ENCODE measurements at places on chromosomes 3 and 15.
A peak's percentile ranks its signal among the peaks of the same experiment; 100 is the strongest.

- no peak for DNase-seq
These were observed 193.7 kb downstream of the TCF12 start for GRCh38 chr15:57112178-57112577.

DNA sequence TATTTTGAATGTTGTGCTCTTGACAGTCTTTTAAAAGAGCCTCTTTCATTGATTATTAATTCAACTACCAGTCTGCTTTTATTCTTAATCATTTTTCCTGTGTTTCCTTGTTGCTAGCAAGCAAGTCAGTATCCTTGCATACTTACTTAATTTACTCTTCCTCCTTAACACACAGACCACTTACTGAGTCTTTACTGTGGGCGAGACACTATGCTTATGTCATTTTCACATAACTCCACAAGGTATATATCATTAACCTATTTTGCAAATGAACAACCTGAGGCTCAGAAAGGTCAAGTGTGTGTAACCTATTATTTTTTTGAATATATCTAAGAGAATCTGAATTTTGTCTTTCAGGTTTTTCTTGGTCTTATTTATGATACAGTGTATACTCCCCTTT is 130.9 kb downstream of the WDR76 start:
- DNase-seq: no peak

DNA sequence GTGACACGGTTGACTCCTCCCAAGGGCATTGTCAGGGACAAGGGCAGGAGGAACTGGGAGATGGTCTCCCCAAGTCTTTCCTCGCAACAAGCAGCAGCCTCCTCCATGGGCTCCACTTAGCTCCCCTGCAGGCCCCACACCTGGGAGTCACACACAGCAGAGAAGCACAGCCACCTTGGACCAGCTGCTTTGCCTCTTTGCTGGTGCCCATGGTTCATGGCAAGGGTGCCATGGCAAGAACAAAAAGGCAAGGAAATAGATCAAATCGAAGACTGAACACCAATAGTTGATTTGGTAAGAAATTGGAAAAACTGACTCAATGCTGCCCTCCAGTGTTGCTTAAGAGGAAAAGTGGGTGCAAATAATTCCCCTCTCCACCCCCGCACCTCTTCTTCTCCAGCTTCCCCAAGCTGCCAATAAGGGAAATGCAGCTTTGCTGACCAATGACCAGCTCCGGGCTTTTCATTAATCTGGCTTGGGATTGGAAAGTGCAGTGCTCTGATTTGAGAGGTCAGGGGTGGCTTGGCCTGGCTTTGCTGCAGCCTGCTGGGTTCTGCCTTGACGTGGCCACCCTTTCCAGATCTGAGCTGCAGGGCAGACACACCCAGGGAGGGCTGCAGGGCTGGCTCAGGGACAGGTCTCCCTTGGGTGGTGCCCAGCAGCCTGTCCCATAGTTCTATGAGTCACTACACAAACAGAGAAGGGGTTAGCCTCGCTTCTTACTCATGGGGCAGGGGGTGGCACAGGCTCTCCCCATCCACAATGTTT is 162.0 kb downstream of the KLF13 start:
- peak; percentile 39 for DNase-seq

DNA sequence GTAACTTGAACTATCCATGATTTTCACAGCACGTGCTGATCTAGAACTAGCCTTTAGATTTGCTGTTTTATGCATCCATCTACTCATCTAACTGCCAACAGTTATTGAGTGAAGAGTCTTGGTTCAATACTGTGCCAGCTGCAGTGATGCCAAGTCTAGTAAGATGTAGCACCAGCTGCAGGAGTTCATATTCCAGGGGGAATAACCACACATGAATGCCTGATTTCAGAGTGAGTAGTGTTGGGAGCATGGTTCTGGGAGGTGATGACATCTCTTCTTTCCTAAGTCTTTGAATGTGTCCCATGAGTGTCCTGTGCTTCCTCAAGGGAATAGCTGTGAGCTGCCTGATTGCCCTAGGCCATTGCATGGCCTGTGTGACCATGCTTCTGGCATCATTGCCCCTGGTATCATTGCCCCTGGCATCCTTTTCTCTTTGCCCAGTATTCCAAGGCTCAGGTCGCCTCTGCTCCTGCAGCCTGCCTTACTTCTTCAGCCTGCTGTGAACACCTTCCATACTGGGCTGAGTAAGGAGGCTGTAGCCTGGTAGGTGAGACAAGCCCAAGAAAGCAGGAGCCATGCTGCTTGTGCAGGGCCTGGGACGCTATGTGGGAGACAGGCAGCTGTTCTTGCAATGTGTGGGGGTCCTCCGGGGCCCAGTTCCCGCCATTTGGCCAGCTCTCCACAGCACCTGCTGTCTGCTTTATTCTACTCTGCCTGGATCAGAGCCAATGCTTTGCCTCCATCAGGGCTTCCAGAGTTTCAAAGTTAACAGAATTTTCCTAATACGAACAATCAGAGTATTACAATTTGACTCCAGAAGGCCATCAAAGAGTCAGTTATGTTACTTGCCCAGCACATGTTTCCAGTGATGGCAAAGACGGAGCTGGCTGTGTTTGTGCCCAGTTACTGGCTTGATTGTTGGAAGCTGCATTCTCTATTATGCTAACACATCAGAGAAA is 73.2 kb downstream of the CLSTN2 start:
- no peak for DNase-seq

GRCh38 chr3:129583289-129583688 is 23.2 kb downstream of the PLXND1 start:
- DNase-seq: no peak

- no peak for DNase-seq
These were observed 78.3 kb upstream of the PPP2R3A start for GRCh38 chr3:135887220-135887619.

GRCh38 chr15:24966364-24967103 is 11.7 kb downstream of the SNRPN start:
- no peak for DNase-seq

- DNase-seq: no peak
These were observed 42.1 kb upstream of the RARB start for GRCh38 chr3:25385807-25386460.

DNA sequence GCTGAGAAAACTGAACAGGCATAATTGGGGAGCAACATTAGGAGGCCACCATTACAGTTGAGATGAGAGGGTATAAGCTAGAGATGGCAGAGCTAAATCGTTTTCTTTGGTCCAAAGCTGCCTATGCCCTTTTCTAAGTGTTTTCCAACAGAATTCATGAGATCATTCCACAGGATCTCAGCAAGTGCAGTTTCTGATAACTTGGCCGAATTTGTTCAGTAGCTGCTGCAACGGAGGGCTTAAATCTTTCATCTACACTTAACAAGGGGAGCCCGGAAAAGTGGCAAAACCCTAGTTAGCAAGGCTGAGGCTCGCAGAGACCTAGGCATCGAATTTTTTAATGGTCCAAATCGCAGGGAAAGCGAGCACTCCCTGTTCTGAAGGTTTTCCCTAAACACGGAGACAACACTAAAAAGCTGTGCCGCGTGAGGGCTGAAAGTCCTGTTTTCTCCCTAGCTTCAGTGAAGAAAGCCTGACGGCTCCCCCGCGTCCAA is 531 bp upstream of the BLOC1S6 start:
- DNase-seq: no peak

DNA sequence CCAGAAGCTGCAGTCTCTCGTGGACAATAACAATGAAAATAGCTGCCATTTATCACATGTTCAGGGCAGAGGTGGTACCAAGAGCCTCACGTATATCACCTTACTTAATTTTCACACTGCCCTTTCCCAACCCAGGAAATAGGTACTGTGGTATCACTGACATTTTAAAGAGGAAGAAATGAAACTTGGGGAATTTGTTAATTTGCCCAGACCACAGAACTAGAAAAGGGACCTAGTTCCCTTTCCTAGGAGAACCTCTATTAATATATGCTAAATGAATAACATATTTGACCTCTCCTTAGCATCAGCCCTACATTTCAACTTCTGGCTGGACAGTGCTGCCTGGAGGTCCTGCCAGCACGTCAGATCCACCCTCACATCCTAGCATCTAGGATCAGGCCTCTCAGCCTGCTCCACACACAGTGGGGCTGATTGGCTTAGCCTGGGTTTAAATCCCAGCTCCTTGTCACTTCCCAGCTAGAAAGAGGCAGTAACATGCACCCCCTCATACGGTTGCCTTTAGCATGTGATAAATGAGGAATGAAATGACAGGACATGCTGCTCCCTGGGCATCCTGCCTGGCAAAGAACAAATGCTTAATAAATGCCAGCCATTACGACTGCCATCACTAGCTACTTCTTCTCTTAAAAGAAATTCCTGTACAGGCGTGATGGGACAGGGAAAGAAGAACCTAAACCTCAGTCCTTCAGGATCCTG is 95.1 kb upstream of the TNFAIP8L3 start:
- no peak for DNase-seq

DNA sequence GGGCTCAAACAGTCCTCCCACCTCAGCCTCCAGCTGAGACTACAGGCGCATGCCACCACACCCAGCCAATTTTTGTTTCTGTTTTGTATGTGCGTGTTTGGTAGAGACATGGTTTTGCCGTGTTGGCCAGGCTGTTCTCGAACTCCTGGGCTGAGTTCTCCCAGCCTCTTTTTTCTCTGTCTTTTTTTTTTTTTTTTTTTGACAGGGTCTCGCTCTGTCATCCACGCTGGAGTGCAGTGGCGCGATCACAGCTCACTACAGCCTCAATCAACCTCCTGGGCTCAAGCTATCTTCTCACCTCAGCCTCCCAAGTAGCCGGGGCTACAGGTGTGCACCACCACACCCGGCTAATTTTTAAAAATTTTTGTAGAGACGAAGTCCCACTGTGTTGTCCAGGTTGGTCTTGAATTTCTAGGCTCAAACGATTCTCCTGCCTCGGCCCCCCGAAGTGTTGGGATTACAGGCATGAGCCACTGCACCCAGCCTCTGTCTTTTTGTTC is 867 bp upstream of the DCAF1 start:
- no peak for DNase-seq

DNA sequence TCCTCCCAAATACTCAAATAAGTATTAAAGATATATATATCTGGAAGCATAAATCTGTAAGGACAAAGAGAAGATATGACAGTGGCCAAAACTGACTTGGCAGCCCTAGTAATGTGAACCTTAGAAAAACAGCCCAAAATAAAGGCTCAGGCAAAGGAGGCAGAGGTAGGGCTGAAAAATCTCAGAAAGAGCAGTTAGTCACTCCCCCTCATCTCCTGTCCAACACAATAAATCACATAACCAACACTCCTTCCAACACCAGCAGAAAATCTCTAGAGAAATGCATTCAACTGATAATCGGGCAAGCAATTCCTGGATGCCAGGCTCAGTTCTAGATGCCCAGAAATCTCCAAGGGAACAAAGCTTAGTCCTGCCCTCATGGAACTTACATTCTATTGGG is 22.1 kb upstream of the CHRM5 start:
- DNase-seq: no peak

DNA sequence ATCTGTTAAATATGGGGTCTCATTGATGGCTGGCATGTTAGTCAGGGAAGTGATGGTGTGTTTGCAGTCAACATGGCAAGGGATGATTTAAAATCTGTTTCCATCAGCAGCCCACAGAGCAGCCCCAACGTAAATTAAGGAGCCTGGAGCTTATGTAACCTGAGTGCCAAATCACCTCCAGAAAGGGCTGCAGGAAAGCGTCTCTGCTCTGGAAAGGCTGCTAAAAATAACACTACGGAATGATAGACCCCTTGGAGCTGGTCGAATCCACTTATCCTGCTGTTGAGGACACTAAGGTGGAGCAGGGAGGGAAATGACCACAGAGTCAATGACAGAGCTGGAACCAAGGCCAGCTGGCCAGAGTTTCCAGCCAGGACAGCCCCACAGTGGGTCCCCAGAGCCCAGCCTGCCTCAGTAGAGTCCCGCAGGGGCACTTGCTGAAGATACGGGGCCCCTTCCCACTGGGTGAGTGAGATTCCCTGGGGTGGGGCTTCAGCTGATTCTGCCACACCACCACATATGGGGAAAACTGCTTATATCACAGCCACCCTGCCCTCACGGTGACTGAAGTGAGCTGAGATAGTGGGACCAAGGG is 63.5 kb downstream of the EPHB1 start:
- no peak for DNase-seq

- no peak for DNase-seq
These were observed 88.7 kb upstream of the BCL6 start for GRCh38 chr3:187833799-187834578.

Data from neural crest cell (in vitro differentiated cells).